NCI-H1092 treated with DMSO at 0.1 percent for 48 hours (cell line): ENCODE measurements at places on chromosomes 1 and 21.
A peak's percentile ranks its signal among the peaks of the same experiment; 100 is the strongest.

DNA sequence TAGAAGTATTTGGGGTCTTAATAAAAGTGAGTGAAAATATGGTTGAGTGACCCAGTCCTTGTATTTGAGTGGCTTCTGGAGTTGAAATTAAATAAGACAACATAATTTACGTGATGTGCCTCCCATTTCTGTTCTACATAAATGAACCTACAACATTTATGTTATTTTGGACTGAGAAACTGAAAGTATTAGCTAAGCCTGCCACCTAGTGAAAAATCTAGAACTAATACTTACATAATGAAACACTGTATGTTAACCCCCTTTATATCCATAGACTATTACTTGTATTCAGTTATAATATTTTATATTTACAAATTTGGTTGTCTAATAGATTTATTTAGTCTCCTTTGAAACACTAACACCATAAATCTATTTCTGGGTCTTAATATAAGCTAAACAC is 298.9 kb downstream of the KCNT2 start:
- DNase-seq = no peak

DNA sequence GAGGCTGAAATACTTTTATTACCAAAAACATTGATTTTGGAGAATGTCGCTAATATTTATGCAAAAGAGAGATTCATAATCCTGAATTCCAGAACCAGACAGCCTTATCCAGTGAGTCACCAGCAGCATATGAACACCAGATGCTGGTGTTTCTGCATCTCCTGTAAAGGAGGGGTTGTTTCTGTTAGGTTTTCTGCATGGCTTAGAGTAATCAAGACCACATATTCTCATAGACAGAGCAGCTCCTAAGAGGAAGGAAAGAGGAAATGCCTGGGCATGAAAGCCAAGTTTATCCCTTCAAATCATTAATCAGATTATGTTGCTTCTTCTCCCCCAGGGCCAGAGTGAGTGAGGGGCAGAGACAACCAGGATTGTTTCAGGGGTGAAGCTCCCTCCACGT is 86.2 kb downstream of the NGF start:
- no peak for DNase-seq

DNA sequence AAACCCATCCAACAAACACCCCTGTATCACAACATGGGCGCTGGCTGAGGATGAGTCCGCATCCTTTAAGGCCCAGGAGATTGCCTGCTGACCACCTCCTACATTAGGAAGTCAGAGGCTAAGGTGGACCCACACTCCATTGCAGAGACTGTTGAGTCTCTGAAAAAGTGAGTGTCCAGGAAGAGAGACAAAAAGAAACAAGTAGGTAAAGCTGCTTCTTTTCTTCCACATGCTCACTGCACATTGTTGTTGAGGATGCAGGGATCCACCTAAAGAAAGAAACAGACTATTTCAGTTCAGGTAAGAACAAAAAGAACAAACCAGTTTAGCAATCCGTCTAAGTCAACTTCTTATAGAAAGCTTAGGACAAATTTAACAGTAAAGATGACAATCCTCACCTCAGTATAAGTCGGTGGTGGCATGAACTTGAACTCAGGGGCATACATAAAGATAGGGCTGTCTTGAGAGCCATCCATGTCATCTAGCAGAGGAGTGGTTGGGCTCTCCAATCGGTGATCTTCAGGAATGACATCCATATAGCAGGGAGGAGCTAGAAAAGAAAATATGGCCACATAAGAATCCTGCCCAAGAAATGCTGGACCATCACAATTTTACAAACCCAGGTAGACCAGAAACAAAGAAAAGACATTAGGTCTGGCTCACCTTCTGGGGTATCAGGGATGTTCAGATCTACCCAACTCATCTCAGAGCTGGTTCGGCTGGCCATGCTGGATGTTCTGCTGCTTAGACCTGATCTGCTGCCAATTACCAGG is 2.6 kb downstream of the TXNIP start:
- no peak for DNase-seq

DNA sequence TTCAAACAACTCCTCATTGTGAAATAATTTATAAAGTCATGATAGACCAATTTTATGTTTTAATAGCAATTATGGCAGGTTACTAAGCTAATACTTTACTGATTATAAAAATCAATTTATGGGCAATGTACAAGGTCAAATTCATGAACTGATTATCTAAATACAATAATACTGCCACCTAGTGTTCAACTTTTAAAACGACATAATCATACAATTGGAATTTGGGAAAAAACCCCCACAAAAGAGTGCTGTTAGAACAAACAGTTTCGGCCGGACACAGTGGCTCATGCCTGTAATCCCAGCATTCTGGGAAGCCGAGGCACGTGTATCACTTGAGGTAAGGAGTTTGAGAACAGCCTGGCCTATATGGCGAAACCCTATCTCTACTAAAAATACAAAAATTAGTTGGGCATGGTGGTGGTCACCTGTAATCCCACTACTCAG is 14.0 kb downstream of the GTF2B start:
- peak; percentile 43 for DNase-seq

- DNase-seq = no peak
Observed at GRCh38 chr1:66954208-66954607, 29.4 kb downstream of the MIER1 start.

DNA sequence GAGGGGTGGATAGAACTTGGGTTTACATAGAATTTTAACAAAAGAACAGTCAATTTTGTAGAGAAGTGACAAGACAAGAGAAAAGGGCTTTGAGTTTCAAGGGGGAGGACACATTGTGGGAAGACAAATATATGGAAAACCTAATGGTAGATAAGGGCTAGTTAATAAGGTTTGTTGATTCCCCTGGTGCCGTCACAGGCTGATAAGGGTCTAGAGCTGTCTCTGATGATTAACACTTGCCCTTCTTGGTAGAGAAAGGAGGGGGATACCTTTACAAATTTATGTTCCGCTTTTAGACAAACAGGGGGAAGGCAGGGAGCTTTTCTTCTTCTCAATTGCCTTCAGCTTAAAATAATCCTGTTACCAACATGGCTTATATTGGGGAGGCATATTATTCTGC is 124.3 kb downstream of the ETS2 start:
- no peak for DNase-seq

- no peak for DNase-seq
Observed at GRCh38 chr1:204413170-204413535, 1.5 kb upstream of the PPP1R15B start.

GRCh38 chr21:18006691-18007090 is 187.5 kb upstream of the C21orf91 start:
- DNase-seq = peak; percentile 66
